ENCODE measurements at places on chromosomes 13 and 19.

DNA sequence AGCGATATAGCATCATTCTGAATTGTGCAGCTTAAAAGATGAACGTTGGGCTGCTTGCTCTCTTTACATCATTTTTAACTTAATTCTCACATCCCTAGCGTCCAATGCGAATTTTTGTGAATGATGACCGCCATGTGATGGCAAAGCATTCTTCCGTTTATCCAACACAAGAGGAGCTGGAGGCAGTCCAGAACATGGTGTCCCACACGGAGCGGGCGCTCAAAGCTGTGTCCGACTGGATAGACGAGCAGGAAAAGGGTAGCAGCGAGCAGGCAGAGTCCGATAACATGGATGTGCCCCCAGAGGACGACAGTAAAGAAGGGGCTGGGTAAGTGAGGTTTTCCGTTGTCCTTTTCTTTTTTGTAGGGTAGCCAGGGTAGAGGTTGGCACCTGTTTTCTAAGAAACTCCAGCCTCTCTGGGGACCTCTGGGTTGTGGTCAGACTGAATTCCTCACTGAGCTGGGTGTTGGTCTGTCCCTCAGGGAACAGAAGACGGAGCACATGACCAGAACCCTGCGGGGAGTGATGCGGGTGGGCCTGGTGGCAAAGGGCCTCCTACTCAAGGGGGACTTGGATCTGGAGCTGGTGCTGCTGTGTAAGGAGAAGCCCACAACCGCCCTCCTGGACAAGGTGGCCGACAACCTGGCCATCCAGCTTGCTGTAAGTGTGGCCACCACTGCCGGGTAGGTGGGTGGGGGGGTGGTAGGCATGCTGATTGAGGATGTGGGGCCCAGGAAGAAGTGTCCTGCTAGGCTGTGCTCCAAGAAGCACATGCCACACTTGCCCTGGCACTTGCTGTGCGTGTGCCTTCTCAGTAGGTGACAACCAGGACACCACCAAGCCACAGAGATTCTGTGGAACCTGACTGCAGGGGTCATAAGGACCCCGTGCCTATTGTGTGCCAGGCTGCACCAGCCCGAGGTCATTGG lies 17.0 kb downstream of the ILF3 start:
- H3K27me3 ChIP-seq = no peaks in the 10 kb centered on the region
- H3K4me1 ChIP-seq = peaks cover 32% of the 10 kb centered on the region
- DNase-seq = no peak
- no peak overlapping the region for H3K4me3 ChIP-seq
- peaks cover 63% of the 10 kb centered on the region for H3K36me3 ChIP-seq

GRCh38 chr19:16023146-16023915 lies 53.0 kb upstream of the TPM4 start:
- H3K4me1 ChIP-seq = no peaks in the 10 kb centered on the region
- no peak overlapping the region for H3K27ac ChIP-seq
- peaks cover 3% of the 10 kb centered on the region for H3K36me3 ChIP-seq

GRCh38 chr19:11278670-11279069 lies 16.3 kb upstream of the DOCK6 start:
- H3K36me3 ChIP-seq = peaks cover 5% of the 10 kb centered on the region
- no peak overlapping the region for H3K4me3 ChIP-seq
- peaks cover 12% of the 10 kb centered on the region for H3K4me1 ChIP-seq
- H3K27me3 ChIP-seq = peaks cover 42% of the 10 kb centered on the region

GRCh38 chr19:17159466-17160393 lies 55.4 kb upstream of the USE1 start:
- no peak overlapping the region for H3K4me3 ChIP-seq
- no peak for DNase-seq
- H3K27ac ChIP-seq = peak overlapping the region; percentile 46

GRCh38 chr13:38850868-38851626 lies 139.6 kb downstream of the STOML3 start:
- no peak for DNase-seq
- H3K36me3 ChIP-seq = no peaks in the 10 kb centered on the region
- peaks cover 7% of the 10 kb centered on the region for H3K27me3 ChIP-seq
- H3K4me3 ChIP-seq = no peak overlapping the region

Measured in central memory CD8-positive, alpha-beta T cell (primary cell).